ENCODE measurements at places on chromosomes 2 and 18.
A peak's percentile ranks its signal among the peaks of the same experiment; 100 is the strongest.

- no peak overlapping the region for H3K4me3 ChIP-seq
- no peaks in the 10 kb centered on the region for H3K4me1 ChIP-seq
- H3K27me3 ChIP-seq = no peaks in the 10 kb centered on the region
- no peak for DNase-seq
- H3K36me3 ChIP-seq = no peaks in the 10 kb centered on the region
These were observed 184.5 kb upstream of the CNTNAP5 start for GRCh38 chr2:123840574-123840973.

GRCh38 chr2:239266779-239267287, 134.0 kb downstream of the HDAC4 start:
- no peak for DNase-seq
- peak overlapping the region; percentile 90 for H3K4me3 ChIP-seq
- peaks cover 11% of the 10 kb centered on the region for H3K36me3 ChIP-seq
- no peaks in the 10 kb centered on the region for H3K27me3 ChIP-seq

DNA sequence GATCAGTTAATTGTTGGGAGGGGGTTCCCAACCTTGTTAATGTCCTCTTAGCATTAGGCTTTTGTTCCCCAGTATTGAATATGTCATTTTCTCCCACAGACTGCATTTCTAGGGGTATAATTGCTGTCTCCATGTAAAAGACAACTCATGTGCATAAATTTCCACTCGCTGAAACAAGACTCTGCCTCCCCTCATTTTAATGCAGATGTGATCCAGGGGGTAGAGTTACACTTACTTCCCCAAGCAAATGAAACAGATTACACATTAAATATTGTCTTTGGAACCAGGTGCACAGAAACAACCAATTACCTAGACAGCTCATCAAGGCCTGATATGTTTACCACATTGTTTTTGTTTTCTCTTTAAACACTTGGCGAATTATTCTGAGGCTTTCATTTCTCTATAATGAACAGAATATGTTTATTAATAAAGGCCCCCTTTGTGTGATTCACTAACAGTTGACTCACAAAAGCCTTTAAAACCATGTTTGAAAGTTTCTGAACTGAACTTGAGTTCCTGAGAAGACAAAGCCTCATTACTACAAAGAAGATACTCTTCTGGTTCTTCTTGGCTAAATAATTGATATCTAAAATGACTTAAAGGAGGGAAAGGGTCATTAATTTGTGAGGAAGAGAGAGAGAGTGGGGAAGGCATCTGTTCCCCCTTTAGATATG, 15.0 kb upstream of the ACVR1 start:
- H3K4me3 ChIP-seq = peak overlapping the region; percentile 48
- peaks cover 22% of the 10 kb centered on the region for H3K4me1 ChIP-seq
- peaks cover 5% of the 10 kb centered on the region for H3K36me3 ChIP-seq
- DNase-seq = no peak
- H3K27ac ChIP-seq = peak overlapping the region; percentile 69

DNA sequence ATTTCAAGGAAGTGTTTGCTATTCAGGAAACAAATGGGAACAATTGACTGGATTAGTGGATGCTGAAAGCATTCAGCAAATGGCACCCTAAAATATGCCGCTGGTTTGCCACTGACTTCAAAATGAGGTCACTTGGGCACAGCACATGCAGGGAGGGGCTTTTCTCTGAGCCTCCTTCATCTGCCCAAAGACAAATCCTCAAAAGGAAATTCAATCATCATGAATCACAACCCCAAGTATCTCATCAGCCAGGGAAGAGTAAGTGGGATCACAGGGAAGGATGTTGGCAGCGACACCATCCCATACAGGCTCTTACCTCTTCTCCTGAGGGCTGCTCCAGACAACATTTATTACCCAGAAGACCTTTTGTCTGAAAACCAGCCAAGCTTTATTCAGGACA, 14.4 kb upstream of the SP140L start:
- DNase-seq = no peak
- no peaks in the 10 kb centered on the region for H3K27me3 ChIP-seq
- H3K36me3 ChIP-seq = peaks cover 43% of the 10 kb centered on the region
- no peak overlapping the region for H3K4me3 ChIP-seq

DNA sequence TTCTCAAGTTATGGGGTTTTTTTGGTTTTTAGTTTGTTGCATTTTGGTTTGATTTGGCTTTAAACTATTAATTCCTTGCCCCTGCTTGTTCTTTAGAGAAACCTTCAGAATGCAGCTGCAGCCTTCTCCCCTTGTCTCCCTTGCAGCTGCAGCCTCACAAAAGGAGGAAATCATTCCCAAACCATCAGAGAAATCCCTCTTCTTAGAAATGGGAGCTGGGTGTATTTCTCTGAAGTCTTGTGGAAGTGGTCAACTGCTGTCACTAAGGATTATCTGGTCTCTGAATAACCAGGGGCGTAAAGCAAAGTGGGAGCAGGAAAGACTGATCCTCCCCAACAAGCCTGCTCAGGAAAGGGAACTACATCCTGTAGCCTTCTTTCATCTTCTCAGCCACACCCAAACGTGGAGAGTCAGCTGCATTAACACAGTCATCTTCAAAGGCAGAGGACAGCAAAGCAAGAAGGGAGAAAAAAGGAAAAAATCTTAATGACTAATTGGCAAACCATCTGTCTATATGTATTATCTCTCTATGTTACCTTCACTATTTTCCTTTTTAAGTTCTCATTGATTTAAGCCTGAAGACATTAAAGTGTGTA, 1834.1 kb upstream of the PIK3C3 start:
- no peak overlapping the region for H3K4me3 ChIP-seq
- H3K27me3 ChIP-seq = no peaks in the 10 kb centered on the region
- no peak for DNase-seq

DNA sequence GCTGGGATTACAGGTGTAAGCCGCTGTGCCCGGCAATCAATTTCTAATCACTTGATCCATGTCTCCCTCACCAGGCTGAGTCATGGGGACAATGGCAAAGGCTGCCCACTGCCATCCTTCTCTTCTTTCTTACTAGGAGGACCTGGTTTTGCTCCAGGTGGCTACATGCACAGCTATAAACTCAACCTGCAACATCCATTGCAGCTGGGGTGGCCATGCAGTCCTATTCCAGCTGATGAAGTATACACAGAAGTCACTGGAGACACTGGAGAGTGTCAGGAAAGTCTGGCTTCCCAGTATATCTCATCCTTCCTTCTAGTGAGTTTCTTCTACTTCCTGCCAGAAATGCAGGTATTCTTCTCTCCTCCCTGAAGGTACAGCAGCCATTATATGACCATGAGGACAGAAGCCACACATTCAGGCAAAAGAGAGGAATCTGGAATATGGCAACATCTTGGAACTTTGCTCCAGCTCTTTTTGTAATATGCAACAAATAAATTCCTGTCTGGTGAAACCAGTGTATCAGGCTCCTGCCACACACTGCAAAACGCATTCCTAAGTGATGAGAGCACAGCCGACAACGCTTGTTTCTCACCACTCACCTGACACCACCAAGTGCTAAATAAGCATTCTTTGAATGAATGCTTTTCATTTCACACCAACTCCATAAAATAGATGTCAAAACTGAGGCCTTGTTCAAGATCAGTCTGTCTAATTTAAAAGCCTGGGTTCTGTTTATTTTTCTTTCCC, 32.3 kb downstream of the SCTR start:
- no peak overlapping the region for H3K27ac ChIP-seq
- no peak overlapping the region for H3K4me3 ChIP-seq
- no peaks in the 10 kb centered on the region for H3K27me3 ChIP-seq
- H3K36me3 ChIP-seq = no peaks in the 10 kb centered on the region
- H3K4me1 ChIP-seq = no peaks in the 10 kb centered on the region

- peaks cover 79% of the 10 kb centered on the region for H3K36me3 ChIP-seq
- H3K4me1 ChIP-seq = peaks cover 17% of the 10 kb centered on the region
- no peak for DNase-seq
- H3K4me3 ChIP-seq = no peak overlapping the region
- peak overlapping the region; percentile 3 for H3K27ac ChIP-seq
These were observed 40.2 kb downstream of the POLR1A start for GRCh38 chr2:86065512-86065911.

GRCh38 chr2:169106563-169107545, 37.5 kb downstream of the DHRS9 start:
- DNase-seq = no peak
- peaks cover 51% of the 10 kb centered on the region for H3K4me1 ChIP-seq
- H3K27ac ChIP-seq = peak overlapping the region; percentile 86
- peaks cover 3% of the 10 kb centered on the region for H3K27me3 ChIP-seq
- H3K36me3 ChIP-seq = peaks cover 10% of the 10 kb centered on the region

DNA sequence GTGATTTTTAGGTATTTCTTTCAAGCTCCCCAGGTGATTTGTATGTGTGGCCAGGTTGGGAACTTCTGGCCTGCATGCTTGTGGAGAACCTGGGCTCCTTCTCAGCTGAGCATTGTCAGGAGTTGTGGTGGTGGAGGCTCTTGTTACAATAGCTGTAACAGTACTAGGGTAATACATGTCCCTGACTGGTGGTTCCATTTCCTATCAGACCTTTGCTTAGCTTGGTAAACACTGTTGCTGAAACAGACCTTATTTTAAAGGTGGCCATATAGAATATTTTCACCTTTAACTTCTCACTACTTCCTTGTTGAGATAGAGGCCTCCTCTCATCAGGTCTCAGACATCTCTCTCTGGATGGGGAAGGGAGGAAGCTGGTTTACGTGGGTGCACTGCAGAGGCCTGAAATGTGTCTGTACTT, 79.2 kb downstream of the SETBP1 start:
- peak overlapping the region; percentile 80 for H3K4me3 ChIP-seq
- H3K27ac ChIP-seq = peak overlapping the region; percentile 98
- no peaks in the 10 kb centered on the region for H3K27me3 ChIP-seq
- DNase-seq = no peak
- H3K36me3 ChIP-seq = peaks cover 13% of the 10 kb centered on the region

GRCh38 chr2:216665717-216666116, 29.6 kb downstream of the IGFBP5 start:
- H3K27me3 ChIP-seq = peaks cover 5% of the 10 kb centered on the region
- no peak for DNase-seq
- no peaks in the 10 kb centered on the region for H3K36me3 ChIP-seq
- H3K27ac ChIP-seq = no peak overlapping the region

DNA sequence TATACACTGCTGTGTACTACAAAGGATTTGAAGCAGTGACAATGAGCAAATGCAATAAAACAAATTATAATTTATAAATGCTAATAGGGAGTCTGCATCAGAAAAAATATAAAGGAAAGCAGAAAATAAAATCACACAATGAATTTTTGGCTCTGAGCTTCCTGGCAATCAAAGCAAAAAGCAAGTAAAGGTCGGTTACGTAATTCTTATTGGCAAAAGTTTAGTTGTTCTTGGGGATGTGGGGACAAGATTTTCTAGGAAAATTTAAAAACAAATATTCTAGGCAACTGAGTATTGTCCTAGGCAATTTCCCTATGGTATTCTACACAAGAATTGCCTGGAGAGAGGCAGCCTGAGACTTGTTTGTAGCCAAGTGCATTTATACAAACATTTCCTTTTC, 1.8 kb downstream of the ORC2 start:
- no peaks in the 10 kb centered on the region for H3K27me3 ChIP-seq
- peak overlapping the region; percentile 35 for H3K27ac ChIP-seq
- DNase-seq = no peak
- peaks cover 38% of the 10 kb centered on the region for H3K4me1 ChIP-seq
- H3K36me3 ChIP-seq = peaks cover 8% of the 10 kb centered on the region

DNA sequence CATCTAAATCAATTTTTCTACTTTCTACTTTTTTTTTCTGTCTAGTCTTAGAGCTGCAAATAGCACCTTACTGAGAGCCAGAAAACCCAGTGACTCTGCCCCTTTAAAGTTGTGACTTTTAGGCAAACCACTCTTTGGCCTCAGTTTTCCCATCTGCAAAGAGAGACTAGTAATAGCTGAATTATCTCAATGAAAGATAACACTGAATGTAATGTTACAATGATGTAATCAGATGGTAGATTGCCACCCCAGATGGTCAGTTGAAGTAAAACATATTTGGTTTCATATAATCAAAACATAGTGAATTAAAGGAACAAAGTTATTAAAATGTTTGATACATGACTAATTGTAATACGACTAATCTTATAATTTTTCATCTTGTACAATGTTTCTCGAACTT, 5.0 kb upstream of the APCDD1 start:
- DNase-seq = no peak
- no peaks in the 10 kb centered on the region for H3K4me1 ChIP-seq
- H3K36me3 ChIP-seq = no peaks in the 10 kb centered on the region
- no peak overlapping the region for H3K27ac ChIP-seq
- H3K4me3 ChIP-seq = no peak overlapping the region
- H3K27me3 ChIP-seq = peaks cover 33% of the 10 kb centered on the region

DNA sequence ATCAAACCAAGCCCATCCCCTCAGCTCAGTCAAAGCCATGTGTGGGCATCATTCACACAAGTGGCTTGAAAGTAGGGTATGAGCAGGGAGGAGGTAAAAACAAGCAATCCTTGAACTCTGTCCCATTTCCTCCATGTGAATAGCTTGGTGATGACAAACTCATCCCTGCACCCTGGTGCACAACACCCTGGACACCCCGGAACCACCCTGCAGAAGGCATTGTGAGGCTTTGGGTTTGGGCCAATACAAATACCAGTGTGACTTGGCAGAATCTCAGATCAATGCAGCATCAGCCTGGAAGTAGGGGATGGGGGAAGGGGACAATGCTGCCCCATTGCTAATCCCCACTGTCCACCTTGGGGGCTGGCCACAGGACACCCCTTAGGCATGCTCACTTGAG, 28.6 kb downstream of the TGFA start:
- no peaks in the 10 kb centered on the region for H3K36me3 ChIP-seq
- H3K4me3 ChIP-seq = no peak overlapping the region
- peaks cover 19% of the 10 kb centered on the region for H3K4me1 ChIP-seq
- no peak for DNase-seq

DNA sequence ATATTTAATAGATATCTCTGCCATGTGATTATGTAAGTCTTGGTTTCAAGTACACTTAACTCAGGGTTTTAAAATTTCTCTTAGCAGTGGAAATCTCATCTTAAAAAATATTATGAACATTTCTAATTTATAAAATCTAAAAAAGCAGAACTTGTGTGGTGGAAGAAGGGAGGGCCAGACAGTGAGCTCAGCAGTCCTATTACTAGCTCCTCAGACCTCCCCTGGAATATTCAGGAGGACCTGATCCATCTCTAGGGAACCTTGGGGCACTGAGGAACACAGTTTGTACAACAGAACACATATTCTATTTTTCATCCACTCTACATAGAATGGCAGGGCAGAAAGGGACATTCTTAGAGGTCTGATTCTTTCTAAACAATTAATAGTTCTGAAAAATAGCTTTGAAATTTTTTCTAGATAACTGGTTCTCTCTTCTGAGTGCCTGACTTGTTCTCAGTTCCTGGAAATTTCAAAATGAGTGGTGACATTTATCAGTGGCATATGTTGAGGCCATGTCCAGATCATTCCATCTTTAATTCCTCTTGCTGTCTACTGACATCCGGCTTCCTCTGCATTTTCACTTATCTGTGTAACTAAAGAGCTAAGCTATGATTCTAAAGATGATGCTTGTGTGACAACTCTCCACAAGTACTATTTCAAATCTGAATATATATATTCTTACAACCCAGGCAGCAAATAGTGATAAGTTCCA, 8.2 kb upstream of the MAP4K4 start:
- H3K36me3 ChIP-seq = peaks cover 3% of the 10 kb centered on the region
- peaks cover 18% of the 10 kb centered on the region for H3K4me1 ChIP-seq
- H3K27me3 ChIP-seq = no peaks in the 10 kb centered on the region
- H3K4me3 ChIP-seq = no peak overlapping the region
- no peak overlapping the region for H3K27ac ChIP-seq

- H3K27ac ChIP-seq = no peak overlapping the region
- H3K4me1 ChIP-seq = peaks cover 6% of the 10 kb centered on the region
- no peak overlapping the region for H3K4me3 ChIP-seq
- H3K36me3 ChIP-seq = no peaks in the 10 kb centered on the region
These were observed 8.7 kb downstream of the CHMP1B start for GRCh38 chr18:11859903-11860407.
